ENCODE measurements at places on chromosomes 13 and 19.

GRCh38 chr13:93477238-93477637 lies 250.6 kb downstream of the GPC6 start:
- DNase-seq = no peak

- DNase-seq = no peak
These were observed 2.3 kb downstream of the SLC5A5 start for GRCh38 chr19:17873786-17874757.

- no peak for DNase-seq
These were observed 51.5 kb upstream of the C13orf46 start for GRCh38 chr13:114025405-114025713.

- DNase-seq = no peak
These were observed 172.4 kb downstream of the LACC1 start for GRCh38 chr13:44051918-44052675.

DNA sequence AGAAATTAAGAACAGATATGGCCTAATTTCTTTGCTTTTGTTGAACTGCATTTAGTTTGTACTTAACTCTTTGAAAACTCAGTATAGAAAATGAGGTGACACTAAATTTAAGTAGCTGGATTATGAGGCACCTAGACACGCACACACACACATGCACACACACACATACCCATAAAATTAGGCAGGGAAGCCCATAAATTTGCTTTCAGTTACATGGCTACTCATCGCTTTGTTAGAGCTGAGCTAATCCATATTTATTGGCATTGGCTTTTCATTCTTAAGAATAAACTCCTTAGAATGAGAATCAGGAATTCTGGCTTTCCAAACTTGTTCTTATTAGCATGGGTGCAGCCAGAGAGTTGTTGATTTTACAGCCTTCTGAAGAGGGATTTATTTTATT lies 61.7 kb upstream of the MBNL2 start:
- no peak for DNase-seq

DNA sequence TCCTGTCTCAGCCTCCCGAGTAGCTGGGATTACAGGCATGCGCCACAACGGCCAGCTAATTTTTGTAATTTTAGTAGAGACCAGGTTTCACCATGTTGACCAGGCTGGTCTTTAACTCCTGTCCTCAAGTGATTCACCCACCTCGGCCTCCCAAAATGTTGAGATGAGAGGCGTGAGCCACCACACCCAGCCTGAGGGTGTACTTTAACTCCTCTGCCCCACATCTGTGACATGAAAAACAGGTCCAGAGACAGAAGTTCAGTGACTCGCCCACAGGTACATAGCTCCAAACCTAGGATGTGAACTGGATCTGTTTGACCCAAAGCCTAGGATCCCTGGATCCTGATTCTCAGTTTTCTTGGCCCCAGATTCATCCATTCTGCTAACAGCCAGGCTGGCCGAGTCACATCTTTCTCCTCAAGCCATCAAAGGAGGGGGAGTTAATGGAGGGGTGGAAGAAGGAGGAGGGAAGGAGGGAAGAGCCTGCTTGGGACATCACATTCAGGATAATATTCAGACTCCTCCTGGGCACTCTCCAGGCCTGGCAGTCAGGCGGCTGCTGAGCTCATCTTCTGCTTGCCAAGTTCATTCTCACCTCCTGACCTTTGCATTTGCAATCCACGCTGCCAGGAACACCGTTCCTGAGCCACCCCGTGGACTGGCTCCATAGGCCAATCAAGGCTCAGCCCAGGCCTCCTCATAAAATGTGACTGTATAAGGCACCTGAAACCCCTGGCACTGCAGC lies 3.1 kb downstream of the SPC24 start:
- no peak for DNase-seq

DNA sequence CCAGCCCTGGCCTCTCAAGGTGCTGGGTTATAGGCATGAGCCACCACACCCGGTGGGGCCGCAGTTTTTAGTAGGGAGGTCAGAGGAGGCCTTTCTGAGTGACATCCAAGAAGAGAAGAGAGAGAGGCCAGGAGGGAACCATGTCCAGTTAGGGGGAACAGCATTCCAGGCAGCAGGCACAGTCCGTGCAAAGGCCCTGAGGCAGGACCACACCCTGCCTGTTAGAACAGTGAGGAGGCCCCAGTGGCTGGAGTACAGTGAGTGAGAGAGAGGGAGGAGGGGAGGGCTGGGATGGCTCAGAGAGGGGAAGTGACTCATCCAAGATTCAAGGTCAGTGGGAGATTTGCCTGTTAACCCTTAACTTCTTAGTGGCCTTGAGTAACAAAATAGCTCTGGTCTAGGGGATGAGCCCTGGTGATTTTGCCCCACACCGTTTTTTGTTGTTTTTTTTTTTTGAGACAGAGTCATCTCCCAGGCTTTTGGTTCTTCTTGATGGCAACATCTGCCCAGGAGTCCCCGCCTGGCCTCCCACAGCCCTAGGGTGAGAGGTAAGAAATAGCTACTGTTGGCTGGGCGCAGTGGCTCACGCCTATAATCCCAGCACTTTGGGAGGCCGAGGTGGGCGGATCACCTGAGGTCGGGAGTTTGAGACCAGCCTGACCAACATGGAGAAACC lies 2.7 kb upstream of the PLIN3 start:
- DNase-seq = no peak

DNA sequence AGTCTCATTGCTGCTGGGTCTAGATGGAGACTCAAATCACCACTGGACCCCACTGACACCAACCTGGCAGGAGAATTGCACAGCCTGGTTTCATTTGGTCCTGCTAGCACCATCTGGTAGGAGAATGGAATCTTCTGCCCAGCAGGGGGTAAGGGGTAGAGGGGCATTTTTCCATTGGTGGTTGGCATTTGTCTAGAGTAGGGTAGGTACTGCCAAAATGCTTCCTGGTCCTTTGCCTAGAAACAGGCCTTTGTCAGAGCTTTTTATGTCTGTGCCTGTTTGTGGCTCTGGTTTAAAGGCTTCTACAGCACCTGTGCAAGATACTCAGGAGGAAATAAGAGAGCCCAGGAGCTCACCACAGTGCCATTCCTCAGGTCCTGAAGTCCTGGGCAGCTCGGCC lies 121.3 kb downstream of the KCTD12 start:
- no peak for DNase-seq

Data from posterior cingulate gyrus (tissue), 11 donors.